ENCODE measurements at places on chromosomes 2 and 18.

DNA sequence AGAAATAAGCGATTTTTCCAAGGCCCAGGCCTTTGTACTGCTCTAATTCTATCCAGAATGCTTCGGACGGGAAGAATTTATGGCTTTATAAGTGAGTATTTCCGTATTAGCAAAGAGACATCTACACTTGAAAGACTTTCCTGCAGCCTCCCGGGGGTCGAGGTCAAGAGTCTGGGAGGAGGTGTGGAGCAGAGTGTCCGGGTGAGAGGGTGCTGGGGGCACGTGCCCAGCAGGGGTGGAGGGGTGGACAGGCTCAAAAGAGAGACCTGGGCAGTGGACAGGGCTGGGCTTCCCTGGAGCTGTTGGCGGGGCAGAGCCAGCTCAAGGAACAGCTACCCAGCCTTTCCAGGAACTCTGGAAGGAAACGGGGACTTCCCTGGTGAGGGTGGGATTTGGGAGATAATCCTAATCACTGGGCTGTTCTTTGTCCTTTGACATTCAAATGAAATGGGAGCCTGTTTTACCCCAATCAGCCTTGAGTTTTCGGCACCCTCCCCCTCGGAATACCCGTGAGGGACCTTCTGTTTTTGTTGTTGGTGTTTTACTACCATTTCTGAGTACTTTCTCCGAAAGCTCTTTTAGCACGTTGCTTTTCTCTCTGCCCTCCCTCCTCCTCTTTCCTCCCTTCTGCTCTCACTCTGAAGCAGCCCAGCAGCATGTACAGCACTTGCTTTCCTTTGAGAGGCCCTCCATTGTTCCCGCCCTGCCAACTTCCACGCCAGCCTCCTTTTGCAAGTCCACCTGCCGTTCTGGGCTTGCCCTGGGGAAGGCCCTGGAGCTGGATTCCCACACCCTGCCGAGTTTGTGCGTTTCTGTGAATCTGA is 164.7 kb downstream of the AGAP1 start:
- no peak for DNase-seq

DNA sequence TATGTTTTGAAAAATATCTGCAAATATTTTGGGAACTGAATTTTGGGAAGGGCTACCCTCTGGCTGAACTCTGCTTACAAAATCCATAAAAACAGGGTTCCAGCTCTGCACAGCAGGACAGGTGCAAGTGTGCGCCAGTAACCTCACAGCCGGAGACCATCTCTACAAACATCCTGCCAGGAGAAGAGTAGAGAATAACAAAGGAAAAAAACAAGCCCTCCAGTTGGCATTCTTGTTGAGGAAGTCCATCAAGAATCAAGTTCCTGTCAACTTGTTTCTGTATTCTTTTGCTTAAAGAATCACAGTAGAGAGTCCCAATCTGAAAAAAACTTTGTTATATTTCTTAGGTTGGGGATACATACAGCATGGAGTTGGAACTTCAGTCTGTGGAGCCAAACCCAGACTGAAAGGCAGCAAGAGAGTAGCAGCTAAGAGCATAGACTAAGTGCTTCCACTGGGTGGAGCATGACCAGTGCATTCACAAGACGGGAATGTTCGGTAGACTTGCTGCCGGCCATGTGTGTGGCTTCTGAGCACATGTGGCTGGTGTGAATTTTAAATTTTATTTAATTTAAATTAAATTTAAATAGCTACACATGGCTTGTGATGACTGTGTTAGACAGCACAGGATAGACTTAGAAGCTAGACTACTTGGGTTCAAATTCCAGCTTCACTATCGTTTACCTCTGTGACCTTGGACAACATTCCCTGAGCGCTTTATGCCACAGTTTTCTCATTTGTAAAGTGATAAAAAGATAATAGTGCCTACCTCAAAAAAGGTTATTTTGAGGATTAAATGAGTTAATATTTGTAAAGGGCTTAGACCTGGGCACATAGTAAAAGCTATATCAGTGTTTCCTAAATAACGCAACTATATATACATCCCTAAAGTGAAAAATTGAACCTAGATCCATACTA is 41.9 kb downstream of the SPTBN1 start:
- DNase-seq: no peak

DNA sequence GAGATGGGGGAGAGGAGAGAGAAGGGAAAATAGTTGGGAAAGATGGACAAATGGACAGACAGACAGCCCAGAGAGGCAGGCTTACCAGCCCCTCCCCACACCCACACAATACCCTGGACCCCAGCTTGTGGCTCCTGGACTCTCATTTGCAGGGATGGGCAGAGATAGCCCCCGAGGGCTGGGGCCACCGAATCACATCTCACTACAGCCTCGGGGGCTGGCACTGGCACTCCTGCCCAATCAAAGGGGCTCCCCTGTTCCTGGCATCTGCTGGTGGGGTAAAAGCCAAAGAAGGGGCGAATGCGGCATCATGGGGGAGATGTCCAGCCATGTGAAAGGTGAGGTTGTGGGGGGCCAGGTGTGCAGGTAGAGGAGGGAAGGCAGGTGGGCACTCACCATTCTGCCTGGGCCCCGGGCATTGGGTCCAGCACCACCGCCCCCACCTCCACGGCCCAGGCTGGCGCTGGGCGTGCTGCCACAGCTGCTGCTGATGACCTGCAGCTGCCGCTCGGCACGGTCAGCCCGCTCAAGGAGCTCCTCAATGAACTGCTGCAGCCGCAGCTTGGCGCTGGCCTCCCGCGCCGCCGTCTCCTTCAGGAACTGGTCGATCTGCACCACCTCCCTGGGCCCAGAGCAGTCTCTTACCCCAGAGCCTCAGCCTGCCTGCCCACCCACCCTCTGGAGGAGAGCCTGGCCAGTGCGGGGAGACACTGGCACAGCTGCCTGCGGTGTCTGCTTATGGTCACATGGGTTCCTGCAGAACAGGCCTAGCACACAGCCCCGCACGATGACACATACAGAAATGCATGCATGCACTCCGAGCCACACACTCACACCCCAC is 18.0 kb downstream of the FBXO41 start:
- DNase-seq: no peak

DNA sequence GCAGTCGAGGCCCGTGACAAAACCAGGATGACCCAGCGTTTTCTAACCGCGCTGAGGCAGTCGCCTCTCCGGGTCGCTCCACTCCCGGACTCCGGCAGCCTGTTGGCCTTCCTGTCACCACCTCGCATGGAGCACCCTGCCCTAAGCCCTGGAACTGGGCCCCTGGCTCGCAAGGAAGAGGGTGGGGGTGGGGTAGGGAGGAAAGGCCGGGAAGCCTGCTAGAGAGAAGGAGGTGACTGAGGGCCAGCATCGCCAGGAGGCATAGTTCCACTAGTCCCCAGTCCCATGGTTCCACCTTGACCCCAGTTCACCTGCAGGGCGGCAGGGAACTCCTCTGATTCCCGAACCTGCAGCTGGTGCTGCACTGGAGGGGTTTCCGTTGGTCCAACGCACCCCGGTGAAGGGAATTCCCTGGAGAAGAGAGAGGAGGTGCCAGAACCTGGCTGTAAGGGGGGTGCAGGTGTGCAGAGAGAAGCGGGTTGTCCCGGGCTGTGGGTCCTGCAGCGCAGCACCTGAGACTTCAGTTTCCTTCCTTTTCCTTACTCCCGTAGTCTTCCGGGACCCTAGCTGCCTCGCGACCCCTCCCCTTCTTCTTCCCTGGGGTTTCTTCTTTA is 11.8 kb upstream of the EN1 start:
- DNase-seq: no peak

- DNase-seq: no peak
These were observed 123.4 kb downstream of the ANKRD30BL start for GRCh38 chr2:132038179-132038882.

- no peak for DNase-seq
These were observed 51.5 kb downstream of the SMIM21 start for GRCh38 chr18:75376004-75376403.

DNA sequence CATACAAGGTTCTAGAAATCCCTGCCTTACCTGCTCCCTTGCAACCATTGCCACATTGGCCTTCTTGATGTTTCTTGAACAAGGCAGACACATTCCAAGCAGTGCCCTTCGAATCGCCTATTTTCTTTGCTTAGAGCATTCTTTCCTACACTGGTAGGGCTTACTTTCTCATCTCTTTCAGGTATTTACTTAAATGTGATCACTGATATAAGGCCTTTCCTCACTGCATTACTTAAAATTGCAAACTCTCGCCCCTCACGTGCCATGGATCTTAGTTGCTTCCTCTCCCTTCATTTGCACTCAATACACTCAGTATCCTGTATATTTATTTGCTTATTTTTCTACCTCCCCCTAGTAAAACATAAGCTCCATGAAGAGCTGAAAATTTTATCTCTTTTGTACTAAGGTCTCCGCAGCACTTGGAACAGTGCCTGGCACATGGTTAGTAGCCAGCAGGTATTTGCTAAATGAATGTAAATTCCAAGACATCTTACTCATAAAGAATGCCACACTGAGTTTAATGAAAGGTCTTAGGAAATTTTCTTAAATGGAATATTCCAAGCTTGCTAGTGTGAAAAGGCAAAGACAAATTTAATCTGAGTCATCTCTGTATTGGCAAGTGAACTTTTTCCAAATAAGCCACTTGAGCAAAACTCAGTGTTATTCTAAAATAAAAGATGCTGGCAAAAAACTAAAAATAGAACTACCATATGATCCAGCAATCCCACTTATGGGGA is 42.4 kb upstream of the FIGN start:
- DNase-seq: no peak

GRCh38 chr2:120771111-120771780 is 35.6 kb downstream of the GLI2 start:
- no peak for DNase-seq

GRCh38 chr2:182499706-182500470 is 73.1 kb upstream of the PDE1A start:
- DNase-seq: no peak

DNA sequence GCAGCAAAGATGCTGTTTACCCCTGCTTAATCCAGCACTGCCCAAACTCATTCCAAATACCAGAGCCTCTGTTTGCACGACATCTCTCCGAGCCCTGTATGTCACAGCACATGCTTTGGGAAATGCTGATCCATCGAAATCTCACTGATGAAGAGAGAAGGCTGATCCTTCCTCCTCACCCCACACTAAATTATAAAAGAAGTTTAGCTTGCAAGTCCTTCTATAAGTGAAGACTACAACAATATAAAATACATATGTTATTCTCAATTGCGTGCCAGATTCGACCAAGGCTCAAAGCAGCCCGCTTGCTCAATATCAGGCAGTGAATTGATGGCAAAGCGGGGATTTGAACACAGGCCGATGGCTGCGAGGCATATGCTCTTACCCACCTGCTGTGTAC is 30.7 kb upstream of the SLC35F6 start:
- DNase-seq: no peak

GRCh38 chr2:237482485-237482884 is 4.6 kb upstream of the MLPH start:
- DNase-seq: no peak

DNA sequence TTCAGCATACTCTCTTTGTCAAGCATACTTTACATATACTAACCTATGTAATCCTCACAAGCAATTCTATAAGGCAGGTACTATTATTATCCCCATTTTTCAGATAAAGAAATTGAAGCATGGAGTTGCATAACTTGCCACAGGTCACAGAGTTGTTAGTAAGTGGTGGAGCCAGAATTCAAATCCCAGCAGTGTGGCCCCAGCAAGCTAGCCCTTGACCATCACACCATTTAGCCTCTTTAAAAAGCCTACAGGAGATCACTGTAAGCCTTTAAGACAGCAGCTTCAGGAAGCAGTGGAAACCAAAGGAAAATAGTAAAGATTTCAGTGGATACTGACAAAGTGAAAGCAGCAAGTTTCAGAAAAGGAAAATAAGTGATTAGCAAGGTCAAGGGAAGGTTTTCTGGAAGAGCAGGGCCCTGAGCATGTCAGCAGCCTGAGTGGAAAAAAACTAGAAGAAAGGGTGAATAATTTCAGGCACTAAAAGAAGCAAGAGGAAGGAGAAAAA is 11.7 kb downstream of the B4GALT6 start:
- DNase-seq: no peak

DNA sequence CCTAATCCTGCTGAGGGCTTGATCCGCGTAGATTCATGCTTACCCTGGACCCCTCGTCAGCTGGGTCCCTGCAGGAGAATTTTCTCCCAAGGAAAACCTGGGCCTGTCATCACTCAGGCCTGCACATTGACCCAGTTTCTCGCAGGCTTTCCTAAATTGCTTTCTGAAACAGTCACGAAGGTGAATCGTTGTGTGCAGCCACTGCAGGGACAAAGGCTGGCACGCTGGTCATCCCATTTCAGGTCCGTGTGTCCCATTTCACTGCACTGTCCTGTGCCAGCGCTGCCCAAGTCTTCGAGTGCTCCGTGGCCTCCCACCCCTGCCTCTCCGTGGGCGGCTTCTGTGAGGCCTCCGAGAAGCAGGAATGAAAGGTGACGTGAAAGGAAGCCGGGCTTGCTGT is 62.8 kb upstream of the YWHAQ start:
- DNase-seq: no peak

GRCh38 chr2:158297120-158297519 is 159.4 kb downstream of the CCDC148 start:
- no peak for DNase-seq

- DNase-seq: peak; percentile 41
These were observed 1.2 kb upstream of the CHMP1B start for GRCh38 chr18:11849841-11850634.

- no peak for DNase-seq
These were observed 67.3 kb downstream of the CTNNA2 start for GRCh38 chr2:79580175-79580574.

DNA sequence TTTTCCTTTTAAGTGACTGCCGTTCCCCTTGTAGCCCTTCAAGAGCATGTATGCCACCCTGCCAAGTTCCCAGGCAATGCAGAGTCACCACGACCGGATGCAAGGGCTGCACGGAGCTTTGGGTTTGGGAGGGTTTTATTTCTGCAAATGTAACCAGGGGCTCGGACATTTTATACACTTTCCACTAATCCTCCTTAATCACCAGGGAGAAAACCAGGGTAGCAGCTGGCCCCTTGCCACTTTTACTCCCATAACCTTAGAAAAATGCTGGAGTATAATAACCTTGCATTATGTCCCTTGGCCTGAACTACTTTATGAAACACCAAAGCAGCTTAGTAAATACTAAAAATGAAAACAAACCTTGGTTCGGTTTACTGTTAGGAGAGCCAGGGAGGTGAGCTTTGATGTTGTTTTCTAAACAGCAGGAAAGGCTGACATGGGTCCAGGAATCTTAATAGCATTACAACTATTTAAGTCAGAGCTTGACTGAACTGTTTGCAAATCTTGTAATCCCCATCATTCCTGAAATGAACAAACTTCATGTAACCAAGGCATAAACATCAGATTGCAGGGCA is 152.8 kb upstream of the RIOK3 start:
- DNase-seq: no peak

Data from stimulated activated CD8-positive, alpha-beta memory T cell treated with anti-CD3 and anti-CD28 coated beads, Interleukin-7, amount 100 ng/mL, for 1 hour (primary cell).